ENCODE measurements at places on chromosomes 12 and 14. TPM values are rescaled to one million over a fixed set of nuclear protein-coding genes. Genes with fewer than 3 reads are reported as not detected.

SIX1 gene
- 0.14 TPM for total RNA-seq

- no peak overlapping the region for H3K4me3 ChIP-seq
- no peaks in the 10 kb centered on the region for H3K27me3 ChIP-seq
- no peak for DNase-seq
Measured at GRCh38 chr14:32986791-32987540, 48.3 kb downstream of the NPAS3 start.

DNA sequence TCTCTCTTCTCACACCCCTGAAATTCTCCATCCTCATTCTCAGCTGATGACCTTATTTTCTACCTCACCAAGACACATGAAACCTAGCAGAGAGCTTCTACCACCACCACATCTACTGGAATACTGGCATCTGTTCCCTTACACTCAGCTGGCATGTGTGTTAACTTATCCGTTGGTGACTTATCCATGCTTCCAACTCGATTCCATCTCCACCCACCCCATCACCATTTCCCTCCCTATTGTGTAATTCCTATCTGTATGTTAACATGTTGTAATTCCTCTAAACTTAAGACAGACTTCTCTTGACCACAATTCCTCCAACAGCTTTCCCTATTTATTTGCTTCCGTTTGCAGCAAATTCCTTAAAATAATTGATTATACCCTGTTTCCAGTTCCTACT, 15.4 kb downstream of the C1S start:
- H3K27ac ChIP-seq: no peak overlapping the region
- no peaks in the 10 kb centered on the region for H3K27me3 ChIP-seq
- no peaks in the 10 kb centered on the region for H3K36me3 ChIP-seq
- no peak overlapping the region for H3K4me3 ChIP-seq
- peaks cover 12% of the 10 kb centered on the region for H3K4me1 ChIP-seq

GRCh38 chr14:100591453-100592371, 4.5 kb upstream of the BEGAIN start:
- no peak overlapping the region for H3K4me3 ChIP-seq
- H3K27ac ChIP-seq: no peak overlapping the region
- peak; percentile 57 for DNase-seq
- H3K27me3 ChIP-seq: peaks cover 34% of the 10 kb centered on the region

- DNase-seq: no peak
- no peak overlapping the region for H3K4me3 ChIP-seq
- no peak overlapping the region for H3K27ac ChIP-seq
- no peaks in the 10 kb centered on the region for H3K36me3 ChIP-seq
- peaks cover 34% of the 10 kb centered on the region for H3K4me1 ChIP-seq
- no peaks in the 10 kb centered on the region for H3K27me3 ChIP-seq
Measured at GRCh38 chr12:79563021-79563740, 127.6 kb downstream of the PAWR start.

RAD51AP1 gene
- 0.84 TPM for total RNA-seq

DNA sequence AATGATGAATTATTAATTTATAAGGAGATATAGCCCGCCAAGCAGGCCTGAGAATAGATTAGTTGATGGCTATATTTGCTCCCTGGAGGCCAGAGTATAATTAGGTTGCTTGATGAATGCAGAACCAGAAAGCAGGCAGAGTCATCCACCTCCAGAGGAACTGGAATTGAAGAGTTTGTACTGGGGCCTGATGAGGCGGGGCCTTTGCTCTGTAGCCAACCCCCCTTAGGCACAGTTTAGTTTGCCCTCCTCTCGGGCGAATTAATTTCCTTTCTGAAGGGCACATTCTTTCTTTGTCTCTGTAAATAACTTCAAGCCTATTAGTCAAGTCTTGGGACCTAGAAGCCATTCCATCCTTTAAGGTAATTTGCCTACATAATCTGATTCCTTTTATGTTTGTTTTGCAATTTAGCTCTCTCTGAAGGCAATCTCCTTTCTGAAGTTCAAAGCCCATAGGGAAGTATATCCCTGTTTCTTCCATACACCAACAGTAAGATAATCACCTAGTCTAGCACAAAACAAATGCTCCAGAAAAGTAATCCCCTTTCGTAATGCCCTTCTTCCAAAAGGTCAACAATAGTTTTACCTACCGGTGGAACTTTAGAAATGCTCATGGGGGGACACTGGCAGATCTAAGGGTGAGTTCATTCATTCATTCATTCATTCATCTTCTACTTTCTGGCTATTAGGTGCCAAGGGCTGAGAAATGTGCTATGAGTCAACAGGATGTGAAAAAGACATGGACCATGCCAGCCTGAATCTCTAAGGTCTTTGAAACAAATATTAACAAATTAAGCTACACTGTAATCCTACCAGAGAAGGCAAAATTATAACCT, 84.8 kb upstream of the NUDT4 start:
- no peak overlapping the region for H3K27ac ChIP-seq
- H3K4me1 ChIP-seq: no peaks in the 10 kb centered on the region
- no peaks in the 10 kb centered on the region for H3K36me3 ChIP-seq
- no peak for DNase-seq
- no peak overlapping the region for H3K4me3 ChIP-seq

DNA sequence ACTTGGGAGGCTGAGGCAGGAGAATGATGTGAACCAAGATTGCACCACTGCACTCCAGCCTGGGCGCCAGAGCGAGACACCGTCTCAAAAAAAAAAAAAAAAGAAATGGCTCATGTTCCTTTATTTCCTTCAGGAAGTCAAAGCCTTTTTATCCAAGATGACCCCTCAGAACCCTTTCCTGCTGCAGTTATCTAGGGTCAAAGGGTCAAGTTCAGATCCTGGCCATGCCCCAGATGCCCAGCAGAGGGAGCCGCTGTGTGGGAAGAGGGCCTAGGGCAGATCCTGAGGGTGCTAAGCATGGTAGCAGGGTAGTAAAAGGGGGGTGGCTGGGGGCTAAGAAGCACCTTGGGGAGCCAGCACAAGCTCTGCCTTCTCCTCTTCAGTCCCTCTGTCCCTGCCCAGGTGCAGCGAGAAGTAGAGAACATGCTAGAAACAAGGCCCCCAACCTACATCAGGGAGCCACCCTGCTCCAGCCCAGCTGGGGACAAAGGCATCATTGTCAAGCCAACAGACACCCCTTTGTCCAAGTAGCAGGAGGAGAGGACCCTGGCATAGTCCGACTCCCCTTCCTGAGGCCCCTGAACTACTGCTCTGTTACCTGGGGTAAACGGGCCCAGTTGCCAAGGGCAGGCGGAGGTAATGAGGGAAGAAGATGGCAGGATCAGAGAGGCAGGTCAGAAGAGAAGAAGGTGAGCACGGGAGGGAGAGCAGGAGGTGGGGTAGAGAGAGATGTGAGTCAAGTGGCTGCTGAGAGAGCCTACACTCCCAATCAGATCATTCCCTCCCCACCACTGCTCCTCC, 6.5 kb downstream of the NFE2 start:
- DNase-seq: peak; percentile 85
- no peak overlapping the region for H3K27ac ChIP-seq
- peaks cover 4% of the 10 kb centered on the region for H3K4me1 ChIP-seq
- no peak overlapping the region for H3K4me3 ChIP-seq
- H3K36me3 ChIP-seq: no peaks in the 10 kb centered on the region

- H3K27me3 ChIP-seq: no peaks in the 10 kb centered on the region
- peaks cover 44% of the 10 kb centered on the region for H3K36me3 ChIP-seq
- DNase-seq: no peak
- H3K27ac ChIP-seq: no peak overlapping the region
- H3K4me3 ChIP-seq: no peak overlapping the region
- no peaks in the 10 kb centered on the region for H3K4me1 ChIP-seq
Measured at GRCh38 chr12:104115587-104115975, 22.4 kb downstream of the NFYB start.

DNA sequence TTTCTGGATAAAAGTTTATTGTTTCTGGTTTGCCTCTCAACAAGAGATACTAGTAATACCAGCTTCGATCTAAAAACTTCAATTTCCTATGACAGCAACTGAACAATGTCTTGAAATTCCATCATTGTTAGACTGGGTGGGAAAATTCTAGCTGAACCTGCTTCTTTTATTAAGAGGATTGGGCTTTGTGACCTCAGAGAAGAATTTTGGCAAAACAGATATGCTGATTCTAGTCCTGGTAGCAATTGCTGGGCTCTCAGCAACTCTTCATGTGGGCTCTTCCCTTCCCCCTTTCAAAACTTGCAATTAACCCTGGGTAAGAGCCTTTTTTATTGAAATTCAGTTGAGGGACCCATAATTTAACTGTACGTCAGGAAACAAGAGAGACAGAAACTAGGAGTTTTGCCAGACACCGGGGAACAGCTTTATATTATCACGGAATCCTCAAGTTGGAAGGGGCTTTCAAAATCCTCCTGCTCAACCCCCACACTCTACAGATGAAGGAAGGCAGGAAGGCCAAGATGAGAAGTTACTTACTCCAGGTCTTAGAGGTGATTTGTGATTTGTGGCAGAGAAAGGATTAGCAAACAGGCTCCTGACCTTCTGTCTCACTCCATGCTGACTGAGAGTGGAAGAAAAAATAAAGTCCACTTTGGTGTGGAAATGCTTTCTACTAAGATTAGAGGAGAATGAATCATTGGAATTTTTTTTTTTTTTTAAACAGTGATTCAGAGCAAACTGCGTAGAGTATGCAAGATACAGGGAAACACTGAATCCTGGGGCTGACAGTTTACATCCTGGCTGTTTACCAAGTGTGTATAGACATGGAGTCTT, 239.0 kb upstream of the ATP2B1 start:
- H3K27me3 ChIP-seq: no peaks in the 10 kb centered on the region
- peaks cover 27% of the 10 kb centered on the region for H3K4me1 ChIP-seq
- H3K4me3 ChIP-seq: no peak overlapping the region
- no peaks in the 10 kb centered on the region for H3K36me3 ChIP-seq
- H3K27ac ChIP-seq: peak overlapping the region; percentile 56

DNA sequence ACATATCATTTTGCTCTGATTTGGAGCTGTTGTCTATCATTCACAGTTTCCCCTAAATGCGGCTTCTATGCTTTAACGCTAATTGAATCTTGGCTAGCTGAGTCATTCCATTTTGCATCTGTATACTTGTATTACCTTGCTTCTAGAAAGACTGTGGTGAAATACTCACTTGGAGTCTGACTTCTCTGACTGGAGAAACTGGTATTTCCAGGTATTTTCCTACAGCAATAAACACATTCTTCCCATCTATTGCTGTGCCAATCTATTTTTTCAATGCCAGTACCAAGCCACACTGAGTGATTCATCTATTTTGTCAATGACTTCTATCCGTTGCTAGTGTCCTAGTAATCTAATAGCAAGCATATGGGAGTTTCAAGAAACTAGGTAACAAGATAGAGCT, 76.0 kb upstream of the ST8SIA1 start:
- no peak overlapping the region for H3K4me3 ChIP-seq
- H3K36me3 ChIP-seq: no peaks in the 10 kb centered on the region
- DNase-seq: no peak
- peaks cover 16% of the 10 kb centered on the region for H3K4me1 ChIP-seq
- peak overlapping the region; percentile 30 for H3K27ac ChIP-seq

GRCh38 chr14:96564389-96564788, 62.2 kb downstream of the PAPOLA start:
- H3K27me3 ChIP-seq: no peaks in the 10 kb centered on the region
- H3K4me3 ChIP-seq: no peak overlapping the region
- no peaks in the 10 kb centered on the region for H3K4me1 ChIP-seq
- DNase-seq: no peak
- peaks cover 80% of the 10 kb centered on the region for H3K36me3 ChIP-seq

DNA sequence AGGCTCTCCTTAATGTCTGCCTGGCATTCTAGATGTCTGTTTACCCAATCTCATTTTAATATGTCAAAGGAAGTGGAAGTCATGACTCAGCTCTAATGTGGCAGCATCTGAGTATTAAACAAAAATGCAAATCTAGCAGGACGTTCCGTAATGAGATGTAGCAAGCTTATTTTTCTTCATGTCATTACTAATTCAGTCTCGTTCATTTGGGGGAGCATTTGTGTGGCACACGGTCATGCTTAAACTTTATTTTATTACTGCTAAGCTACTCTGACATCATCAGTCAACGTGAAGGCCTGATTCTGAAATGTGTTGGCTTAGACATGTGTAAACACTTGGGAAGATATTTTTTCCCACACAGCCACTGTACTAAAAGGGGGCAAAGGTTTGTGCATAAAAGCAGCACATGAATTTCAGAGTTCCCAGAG, 326.7 kb upstream of the TMPO start:
- H3K27me3 ChIP-seq: no peaks in the 10 kb centered on the region
- no peaks in the 10 kb centered on the region for H3K4me1 ChIP-seq
- no peak overlapping the region for H3K4me3 ChIP-seq
- no peak overlapping the region for H3K27ac ChIP-seq
- no peaks in the 10 kb centered on the region for H3K36me3 ChIP-seq
- DNase-seq: no peak

DNA sequence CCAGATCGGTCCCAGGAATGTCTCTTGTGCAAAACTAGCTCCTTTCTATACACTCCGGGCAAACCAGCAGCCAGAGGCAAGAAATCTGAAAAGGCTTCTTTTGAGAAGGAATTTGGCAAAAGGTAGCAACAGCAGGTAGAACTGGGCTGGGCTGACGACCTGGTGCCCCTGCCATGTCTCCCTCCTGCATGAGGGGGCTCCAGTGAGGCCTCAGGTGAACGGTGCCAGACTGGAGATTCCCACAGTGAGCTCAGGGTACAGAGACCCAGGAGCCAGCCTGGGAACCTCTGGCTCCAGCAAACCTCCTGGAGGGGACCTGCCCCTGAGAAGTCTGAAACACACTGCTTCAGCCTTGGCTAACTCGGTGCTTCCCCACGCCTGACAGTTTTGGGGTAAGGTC, 10.8 kb downstream of the ITPK1 start:
- H3K36me3 ChIP-seq: no peaks in the 10 kb centered on the region
- H3K4me3 ChIP-seq: no peak overlapping the region
- H3K27ac ChIP-seq: peak overlapping the region; percentile 24
- no peaks in the 10 kb centered on the region for H3K27me3 ChIP-seq
- no peak for DNase-seq

AHSA1 gene
- total RNA-seq: 120 TPM

DNA sequence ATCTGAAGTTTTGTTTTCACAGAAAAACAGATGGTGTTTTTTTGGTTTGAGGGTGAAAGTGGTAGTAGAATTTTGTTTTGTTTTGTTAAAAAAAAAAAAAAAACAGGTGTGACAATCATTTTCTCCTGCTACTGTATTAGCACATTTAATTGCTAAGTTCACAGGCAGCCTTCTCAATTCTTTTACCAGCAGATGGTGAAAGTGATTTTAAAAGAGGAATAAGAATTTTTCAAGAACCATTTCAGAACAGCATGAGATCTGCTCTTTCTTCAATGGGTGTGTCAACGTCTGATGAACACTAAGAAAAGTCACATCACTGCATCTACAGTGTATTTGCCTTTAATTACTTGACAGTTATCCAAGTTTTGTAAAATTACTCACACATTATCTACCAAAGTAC, 303.7 kb upstream of the USP15 start:
- DNase-seq: no peak
- no peaks in the 10 kb centered on the region for H3K36me3 ChIP-seq
- no peaks in the 10 kb centered on the region for H3K4me1 ChIP-seq
- no peaks in the 10 kb centered on the region for H3K27me3 ChIP-seq
- no peak overlapping the region for H3K4me3 ChIP-seq

Measured in upper lobe of right lung (tissue), 1 donor.